ENCODE measurements at places on chromosomes 3 and 15.

DNA sequence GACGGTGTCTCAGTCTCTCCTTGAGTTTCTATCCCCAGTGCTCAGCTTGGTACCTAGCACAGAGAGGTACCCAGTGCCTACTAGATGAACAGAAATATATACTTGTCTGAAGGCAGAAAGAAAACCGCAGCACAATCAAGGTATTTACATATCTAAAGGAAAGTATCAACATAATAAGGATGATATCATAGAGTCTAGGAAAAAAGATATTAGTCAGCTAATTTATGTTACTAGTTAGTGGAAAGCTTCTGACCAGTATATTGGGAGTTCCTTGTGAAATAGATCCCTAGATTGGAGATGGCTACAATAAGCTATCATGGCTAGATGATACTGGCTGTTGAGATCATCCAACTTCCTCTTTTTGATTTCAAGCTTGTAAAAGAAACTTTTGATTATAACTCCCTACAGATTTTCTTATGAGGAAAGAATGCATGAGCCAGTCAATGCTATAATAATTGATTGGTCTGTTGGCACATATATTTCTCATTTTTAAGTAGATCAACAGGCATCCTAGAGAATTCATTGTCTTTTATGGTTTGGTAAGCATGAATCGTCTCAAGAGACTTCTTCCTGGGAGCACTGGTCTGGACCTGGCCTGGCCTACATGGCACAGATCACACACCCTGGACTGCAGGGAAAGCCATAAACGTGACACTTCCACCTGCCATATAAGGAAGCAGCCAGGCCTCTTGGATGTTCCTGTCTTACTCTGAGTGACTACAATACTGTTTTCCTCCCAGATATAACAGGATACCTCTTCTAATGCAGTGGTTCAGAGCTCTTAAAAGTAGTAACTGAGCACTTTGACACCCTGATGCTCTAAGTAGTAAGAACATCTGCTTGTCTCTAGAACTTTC, 60.7 kb downstream of the IMPG2 start:
- DNase-seq, result no peak

GRCh38 chr15:41492597-41493204, 973 bp upstream of the ITPKA start:
- no peak for DNase-seq

GRCh38 chr3:11643201-11643603, 513 bp downstream of the VGLL4 start:
- DNase-seq, result no peak

DNA sequence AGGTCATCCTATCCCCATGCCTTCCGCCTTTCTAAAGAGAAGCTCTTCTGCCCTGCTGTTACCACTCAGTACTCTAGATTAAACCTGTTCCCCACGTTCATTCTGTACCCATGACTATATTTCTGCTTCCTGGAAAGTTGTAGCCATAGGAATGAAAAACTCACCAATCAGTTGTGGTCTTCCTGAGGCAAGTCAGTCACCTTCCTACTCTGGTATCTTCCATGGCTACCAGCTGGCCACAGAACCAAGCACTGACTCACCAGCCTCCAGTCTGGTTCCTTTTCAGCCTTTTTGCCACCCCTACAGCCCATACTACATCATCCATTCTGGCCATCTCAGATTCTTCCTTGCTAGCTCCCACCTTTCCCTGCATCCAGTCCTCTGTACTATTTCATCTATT, 46.4 kb downstream of the TMEM44 start:
- no peak for DNase-seq

DNA sequence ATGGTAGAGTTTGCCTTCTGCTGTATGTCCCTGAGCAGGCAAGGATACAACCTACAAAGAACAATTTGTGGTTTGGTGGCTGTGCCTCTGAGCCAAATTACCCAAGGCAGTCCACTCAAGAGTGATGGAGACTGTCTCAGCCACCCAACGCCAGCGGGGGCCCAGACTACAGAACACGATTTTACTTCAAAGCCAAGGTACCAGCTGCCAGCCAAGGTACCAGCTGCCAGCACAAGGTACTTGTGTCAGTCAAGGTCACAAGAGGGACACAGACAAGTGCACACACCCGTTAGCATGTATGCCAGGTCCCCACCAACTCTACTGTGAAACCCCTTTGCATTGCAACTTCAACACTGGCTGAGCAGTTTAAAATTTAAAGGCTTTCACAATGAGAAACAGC, 23.5 kb downstream of the COLQ start:
- no peak for DNase-seq

GRCh38 chr3:29384640-29385039, 103.8 kb downstream of the RBMS3 start:
- peak; percentile 86 for DNase-seq

- DNase-seq, result no peak
Measured at GRCh38 chr3:184771301-184772127, 40.5 kb upstream of the VPS8 start.

GRCh38 chr15:41333026-41333562, 413 bp downstream of the NUSAP1 start:
- DNase-seq, result no peak

DNA sequence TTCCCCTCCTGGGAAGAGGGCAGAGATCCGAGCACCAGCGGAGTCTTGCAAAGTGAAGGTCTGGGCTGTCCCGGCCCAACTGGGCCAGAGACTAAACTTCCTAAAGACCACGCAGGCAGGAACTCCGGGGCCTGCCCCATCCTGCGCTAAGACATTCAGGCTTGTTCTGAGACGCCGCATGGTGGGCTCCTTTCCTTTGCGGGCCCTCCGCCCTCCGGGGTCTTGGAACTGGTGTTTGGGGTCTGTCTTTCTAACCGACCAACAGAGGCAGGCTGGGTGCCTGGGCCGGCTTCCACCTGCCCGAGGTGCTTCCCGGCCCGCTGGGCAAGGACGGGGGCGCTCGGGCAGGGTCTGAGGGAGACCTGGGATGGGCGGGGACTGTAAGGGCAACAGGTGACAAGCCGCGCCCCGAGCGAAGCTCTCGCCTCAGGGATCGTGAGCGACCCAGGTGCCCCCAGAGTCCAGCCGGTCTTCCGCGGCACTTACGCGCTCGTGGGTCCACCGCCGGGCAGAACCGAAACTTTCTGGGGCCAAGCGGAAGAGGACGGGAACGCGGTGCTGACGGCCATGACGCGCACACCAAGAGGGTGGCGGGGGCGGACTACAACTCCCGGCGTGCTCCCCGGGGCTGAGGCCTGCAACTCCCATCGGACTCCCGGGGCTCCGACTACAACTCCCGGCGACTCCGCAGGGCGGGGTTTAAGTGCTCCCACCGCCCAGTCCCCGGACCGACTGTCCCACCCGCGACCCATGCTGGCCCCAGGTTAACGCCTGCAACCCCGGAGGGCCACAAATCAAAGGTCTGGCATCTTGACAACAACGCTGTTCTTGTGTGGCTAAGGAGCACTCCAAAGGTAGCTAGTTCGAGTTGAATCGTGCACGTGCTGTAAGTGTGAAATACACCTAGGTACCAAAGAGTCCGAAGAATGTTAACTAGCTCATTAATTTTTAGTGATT, at the start of gene FYCO1:
FYCO1 (minus strand) TSS at position 589 of the 957 bp plus-strand sequence. CDS start 10,914 bp downstream, outside the sequence.
- DNase-seq, result peak; percentile 55

DNA sequence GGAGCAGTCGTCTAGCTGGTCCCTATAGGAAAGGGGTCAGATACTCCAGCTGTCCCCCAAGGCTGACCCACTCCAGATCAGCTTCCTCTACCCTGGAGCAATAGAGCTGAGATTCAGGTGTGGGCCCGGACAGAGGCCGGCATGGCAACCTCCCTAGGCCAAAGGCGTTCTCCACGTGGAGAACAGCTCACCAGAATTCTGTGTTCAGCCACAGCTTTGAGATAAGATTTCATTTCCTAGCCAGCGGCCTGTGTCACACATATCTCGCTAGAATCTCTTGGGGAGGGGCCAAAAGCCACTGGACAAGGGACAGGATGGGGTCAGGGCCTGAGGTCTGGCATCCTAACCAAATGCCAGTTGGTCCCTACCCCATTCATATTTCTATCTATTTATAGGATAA, 20.1 kb downstream of the SRGAP3 start:
- DNase-seq, result no peak

- DNase-seq, result no peak
Measured at GRCh38 chr15:88878720-88879184, 16.6 kb downstream of the HAPLN3 start.

- no peak for DNase-seq
Measured at GRCh38 chr3:40262331-40262730, 47.2 kb upstream of the EIF1B start.

GRCh38 chr15:93033434-93034045, 55.5 kb downstream of the RGMA start:
- no peak for DNase-seq

- no peak for DNase-seq
Measured at GRCh38 chr15:80787316-80787715, 8.1 kb downstream of the CEMIP start.

- no peak for DNase-seq
Measured at GRCh38 chr15:65383456-65383855, 5.7 kb upstream of the IGDCC3 start.

- no peak for DNase-seq
Measured at GRCh38 chr3:73848173-73848906, 223.6 kb upstream of the PDZRN3 start.

DNA sequence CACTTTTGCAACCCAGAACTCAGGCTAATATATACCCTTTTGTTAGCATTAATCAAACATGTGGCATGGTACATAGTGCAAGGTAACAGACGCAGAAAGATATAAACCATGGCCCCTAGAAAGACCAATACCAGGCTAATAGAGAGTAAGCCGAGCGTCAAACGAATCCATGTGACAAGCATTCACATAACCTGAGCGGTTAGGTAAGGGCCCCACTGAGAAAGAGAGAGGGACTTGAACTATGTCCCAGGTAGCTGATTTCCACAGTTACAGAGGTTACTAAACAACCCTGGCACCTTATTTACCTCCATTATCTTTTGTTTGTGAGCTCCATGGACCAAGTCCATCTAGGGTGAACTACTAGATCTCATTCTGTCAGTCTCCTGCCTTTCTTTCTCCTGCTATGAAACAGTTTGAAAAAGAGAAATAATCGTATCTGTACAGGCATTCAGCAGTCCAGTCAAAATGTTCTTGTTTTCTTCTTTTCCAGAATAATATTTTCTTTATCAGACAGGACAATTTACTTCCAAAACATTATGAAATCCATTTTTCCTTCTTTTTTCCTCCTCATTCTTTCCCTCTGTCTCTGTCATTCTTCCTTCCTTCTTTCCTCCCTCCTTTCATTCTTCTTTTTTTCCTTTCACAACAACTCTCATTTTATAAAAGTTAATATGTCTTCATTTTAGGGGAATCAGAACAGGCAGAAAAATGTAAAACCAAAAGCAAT, 30.5 kb upstream of the TNFSF10 start:
- DNase-seq, result no peak

- no peak for DNase-seq
Measured at GRCh38 chr3:66928252-66928651, 69.9 kb upstream of the KBTBD8 start.

- DNase-seq, result no peak
Measured at GRCh38 chr3:5136919-5137429, 14.9 kb downstream of the ARL8B start.

- no peak for DNase-seq
Measured at GRCh38 chr3:166498446-166498845, 661.2 kb upstream of the BCHE start.

DNA sequence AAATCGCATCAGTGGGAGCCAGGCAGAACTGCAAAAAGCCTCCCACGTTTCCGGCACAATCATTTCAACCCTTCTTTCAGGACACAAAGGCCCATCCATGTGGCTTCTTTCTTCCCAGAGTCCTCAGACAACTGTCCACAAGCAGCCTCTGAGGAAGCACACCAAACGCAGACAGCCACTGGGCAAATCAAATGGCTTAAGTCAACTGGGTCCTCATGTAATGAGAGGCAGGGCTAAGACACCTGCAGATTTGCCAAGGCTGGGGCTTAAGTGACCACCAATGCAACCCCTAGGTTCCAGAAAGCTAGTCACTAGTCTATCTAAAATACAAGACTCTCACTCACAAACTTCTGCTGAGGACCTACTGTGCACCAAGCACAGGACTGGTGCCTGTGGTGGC, 8.0 kb downstream of the OSBPL10 start:
- no peak for DNase-seq

GRCh38 chr15:32993285-32993684, 201.2 kb downstream of the FMN1 start:
- DNase-seq, result no peak

DNA sequence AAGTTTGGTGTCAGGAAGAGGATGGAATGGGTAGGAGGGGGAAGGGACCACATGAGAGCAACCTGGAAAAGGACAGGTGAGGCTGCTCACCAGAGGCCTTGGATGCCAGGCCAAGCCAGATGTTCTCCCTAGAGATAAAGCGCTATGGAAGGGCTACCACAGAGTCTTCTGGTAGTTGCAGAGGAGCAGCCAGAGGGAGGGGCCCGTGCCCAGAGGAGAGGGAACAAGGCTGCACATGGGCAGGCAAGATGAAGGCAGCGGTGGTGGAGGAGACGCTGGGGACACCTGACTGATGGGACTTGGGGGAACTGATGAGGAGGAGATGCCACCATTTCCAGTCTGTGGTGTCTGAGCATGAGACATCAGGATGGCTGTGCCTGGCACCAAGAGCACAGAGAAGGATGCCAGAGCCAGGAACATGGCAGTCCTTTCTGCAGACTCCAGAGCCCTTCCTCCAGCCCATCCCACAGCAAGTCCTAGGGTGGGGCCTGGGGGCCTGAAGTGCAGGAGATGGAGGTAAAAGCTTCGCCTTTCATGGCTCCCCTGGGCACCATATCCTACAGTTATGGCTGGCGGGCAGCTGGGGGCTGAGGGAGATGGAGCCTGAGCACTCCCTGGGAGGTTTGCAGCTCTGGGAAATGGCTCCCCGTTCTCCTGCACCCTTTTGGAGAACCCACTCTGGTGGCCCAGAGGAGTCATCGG, 103.0 kb downstream of the ETFA start:
- no peak for DNase-seq

GRCh38 chr3:14404631-14405359, 2.4 kb downstream of the SLC6A6 start:
- no peak for DNase-seq

- no peak for DNase-seq
Measured at GRCh38 chr15:65147902-65148301, 14.3 kb upstream of the PDCD7 start.

DNA sequence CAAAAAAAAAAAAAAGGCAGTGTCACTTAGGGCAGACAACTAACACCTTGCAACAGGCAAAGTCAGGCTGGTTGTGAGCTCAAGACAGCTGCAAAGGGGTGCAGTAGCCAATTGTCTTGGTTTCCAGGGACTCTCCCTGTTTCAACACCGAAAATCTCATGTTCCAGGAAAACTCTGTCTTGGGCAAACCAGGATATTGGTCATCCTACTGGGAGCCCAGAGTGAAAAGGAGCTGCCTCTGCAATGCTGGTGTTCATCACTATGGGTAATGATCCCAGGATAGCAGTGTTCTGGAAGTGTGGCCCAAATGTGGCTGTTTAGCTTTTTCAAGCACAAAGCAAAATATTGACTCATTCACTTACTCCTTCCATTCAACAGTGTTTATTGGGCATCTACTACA, 82.6 kb downstream of the ARHGAP31 start:
- no peak for DNase-seq

- DNase-seq, result no peak
Measured at GRCh38 chr15:78921940-78922339, 22.9 kb downstream of the CTSH start.

GRCh38 chr3:171127611-171128010, 101.1 kb upstream of the SLC2A2 start:
- no peak for DNase-seq

All from skeletal muscle cell (primary cell).